ENCODE measurements at places on chromosomes 16 and 17.

DNA sequence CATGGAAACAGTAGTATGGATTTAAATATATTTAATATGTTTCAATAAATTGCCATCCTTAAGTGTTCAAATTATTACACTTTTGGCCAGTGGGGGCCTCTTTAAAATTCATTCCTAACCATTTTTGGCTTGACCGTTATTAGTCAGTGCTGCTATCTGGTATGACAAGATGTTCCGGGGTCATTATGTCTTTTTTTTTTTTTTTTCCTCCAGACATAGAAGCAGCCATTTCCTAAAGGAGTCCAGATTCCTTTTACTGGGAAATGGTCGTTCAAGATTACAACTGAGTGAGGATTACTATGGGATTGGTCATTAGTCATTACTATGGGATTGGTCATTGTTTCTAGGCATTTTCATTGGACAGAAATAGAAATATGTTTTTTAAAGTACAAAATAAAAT is 53.4 kb downstream of the NF1 start:
- DNase-seq, result no peak

DNA sequence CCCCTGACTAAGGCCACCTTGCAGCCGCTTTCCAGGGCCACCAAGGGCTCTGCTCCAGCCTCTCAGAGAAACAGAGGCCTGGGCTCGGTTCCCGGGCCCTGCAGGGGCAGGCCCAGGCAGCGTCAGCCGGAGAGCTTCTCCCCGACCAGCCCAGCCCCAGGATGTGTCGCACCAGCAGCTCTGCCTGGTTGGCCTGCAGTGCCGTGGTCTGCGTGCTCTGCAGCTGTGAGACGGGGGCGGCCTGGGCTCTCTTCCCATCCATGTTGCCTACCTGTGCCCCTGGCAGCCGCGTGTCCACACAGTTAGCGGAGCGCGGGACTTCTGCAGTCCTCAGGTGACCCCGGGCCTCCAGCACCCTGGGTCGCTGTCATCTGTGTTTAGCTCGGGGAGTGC is 4.8 kb downstream of the IGFALS start:
- DNase-seq, result no peak

- no peak for DNase-seq
Observed at GRCh38 chr17:253091-253846, 71.8 kb upstream of the DOC2B start.

GRCh38 chr16:4376893-4377572 is 5.4 kb downstream of the VASN start:
- DNase-seq, result no peak

DNA sequence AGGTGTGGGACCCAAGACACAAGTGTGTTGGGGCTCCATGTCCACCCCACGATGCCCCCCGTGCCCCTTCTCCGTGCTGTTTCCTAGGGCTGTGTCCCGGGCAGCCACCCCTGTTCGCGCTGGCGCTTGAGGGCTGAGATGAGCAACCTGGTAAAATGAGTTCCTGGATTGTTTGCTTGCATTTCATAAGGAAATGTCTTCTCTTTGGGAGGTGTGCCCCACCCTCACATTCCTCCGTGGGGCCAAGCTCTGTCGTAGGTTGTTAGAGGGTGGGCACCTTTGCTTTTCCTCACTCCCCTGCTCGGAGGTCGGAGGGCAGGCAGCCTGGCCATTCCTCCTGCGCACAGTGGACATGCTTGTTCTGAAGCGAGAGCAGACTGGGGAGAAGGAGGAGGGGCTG is 171.3 kb upstream of the CHMP6 start:
- no peak for DNase-seq

DNA sequence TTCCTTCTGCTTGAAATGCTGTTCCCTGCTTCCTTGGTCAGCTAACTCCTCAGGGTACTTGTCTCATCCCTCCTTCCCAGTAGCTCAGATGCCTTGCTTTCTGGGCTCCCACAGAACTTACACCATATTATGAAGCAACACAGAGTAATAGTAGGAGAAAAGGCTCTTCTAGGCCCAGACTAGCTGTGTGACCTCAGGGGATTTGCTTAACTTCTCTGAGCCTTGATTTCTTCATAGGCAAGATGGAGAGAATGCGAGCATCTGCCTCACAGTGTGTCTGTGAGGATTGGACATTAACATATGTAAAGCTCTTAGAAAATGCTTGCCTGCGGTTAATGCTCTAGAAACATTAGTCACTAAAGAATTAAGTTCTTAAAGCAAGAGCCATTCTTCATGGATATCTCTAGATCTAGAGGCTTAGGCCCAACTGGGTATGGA is 22.3 kb upstream of the PECAM1 start:
- DNase-seq, result no peak

DNA sequence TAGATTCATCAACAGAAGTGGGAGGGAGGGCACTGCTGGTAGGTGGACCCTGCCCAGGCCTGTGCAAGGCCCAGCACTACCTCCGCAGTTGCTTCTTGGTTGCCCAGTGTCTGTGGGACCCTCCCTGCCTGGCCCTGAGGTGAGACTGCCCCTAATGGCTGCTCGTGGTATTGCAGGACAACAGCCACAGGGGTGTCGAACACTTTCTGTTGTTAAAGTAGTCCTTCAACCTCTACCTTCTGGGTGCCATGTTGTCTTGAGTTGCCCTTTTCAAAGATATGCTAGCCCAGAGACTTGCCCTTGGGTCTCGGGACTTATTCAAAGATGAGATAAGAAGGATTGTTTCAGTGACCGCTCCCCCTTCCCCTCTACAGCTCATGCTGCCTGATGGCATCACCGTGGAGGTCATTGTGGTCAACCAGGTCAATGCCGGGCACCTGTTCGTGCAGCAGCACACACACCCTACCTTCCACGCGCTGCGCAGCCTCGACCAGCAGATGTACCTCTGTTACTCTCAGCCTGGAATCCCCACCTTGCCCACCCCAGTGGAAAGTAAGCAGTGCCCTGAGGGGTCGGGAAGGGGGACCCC is 29.1 kb downstream of the AKAP1 start:
- peak; percentile 46 for DNase-seq

Data from NCI-H1930 (cell line).